MG63 (cell line): ENCODE measurements at places on chromosomes 12 and 14. TPM values are rescaled to one million over a fixed set of nuclear protein-coding genes. Genes with fewer than 3 reads are reported as not detected.

The CMAS gene
- total RNA-seq, result 30.9 and 49.8 TPM in 2 replicates

The IL23A gene
- total RNA-seq, result not detected in 2 replicates

DNA sequence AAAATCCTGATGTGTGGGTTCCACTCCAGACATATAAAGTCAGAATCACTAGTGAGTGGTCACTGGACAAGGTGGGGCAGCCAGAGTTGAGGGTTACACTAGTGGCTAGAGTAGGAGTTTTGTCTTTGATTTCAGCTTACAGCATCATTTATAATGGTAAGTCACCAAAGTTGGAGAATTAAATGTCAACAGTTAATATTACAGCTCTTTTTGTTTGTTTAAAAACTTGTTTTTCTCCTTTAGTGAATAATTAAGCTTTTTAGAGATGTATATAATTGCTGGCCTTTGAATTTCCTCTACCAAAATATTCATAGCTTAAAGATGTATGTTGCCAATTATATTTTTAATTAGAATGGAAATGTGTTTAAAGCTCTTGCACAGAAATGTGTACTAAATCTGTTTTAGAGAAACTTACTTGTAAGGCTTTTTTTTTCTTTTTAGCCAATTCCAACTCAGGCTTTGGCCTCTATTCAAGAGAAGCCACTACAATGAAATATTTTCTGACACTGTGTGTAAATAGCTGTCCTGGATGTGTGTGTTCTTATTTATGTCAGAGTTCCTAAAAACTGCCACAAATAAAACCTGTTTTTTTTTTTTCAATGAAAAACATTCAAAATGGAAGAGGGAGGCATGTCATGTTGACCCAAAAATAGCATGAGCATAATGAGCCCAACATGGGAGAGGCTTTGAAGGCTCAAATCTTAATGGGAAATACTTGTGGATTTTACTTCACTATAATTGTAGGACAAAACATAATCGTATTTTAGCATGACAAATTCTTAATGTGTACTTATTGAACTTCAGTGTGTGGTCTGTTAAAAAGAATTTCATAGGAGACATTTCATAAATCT is 92.2 kb downstream of the TBC1D30 start:
- DNase-seq, result no peak

DNA sequence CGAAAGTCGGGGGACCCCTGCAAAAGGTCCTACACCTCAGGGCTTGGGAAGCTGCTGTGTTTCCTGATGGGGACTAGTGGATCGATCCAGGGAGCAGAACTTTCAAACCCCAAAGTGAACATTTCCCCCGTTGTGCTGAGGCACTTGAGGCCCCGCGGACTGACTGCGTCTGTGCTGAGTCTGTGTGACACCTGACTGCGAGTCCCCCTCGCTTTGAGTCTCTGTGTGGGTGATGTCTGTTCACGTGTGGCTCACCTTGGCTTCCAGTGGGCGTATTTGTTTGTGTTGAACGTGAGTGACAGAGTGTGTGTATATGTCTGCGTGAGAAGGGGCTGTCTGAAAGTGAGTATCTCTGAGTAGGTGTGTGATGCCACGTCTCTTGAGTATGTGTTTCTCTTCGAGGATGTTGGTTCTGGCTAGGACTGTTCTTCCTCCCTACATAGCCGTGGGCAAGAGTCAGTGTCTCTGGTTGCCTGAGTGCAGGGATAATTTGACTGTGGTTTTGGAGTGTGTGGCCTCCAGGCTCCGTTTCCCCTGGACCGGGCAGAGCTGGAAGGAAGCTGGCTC is 1.3 kb downstream of the TEAD4 start:
- DNase-seq, result peak; percentile 36

DNA sequence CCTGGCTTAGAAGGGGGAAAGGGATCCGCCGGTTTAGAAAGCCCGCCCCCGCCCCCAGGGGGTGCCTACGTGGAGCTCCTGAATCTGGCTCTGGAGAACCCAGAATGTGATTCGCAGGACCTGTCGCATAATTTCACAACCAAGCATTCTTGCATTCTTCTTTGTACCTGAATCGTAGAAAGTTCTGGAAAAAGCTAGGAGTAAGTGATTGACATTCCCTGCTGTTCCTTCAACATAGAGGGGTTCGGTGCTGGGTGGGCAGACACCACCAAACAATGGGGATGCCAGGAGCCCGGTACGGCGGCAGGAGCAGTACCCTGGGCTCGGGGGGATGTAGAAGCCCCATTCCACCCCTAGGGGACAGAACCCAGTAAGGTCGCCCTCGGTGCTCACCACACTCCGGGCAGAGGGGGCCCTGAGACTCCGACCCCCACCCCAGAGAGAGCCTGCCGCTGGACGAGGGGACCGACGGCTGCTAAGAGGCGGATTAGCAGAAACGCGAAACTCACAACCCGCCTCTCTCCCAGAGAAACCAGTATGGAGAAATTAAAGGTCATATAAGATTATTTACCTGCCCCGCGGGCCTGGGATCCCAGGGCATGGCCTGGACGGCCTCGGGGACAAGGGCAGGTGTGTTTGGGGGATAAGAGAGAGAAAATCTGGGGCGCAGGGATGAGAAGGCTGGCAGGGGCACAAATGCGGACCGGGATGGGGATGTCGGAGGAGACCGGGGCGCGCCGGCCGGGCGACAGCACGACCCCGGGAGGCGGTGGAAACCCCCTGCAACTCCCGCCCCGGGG is 520 bp downstream of the CSRP2 start:
- DNase-seq, result peak; percentile 40

- DNase-seq, result no peak
These were observed 47.9 kb upstream of the TUNAR start for GRCh38 chr14:95828649-95829265.
